ENCODE measurements at places on chromosomes 6 and 20. TPM values are rescaled to one million over a fixed set of nuclear protein-coding genes. Genes with fewer than 3 reads are reported as not detected.

DNA sequence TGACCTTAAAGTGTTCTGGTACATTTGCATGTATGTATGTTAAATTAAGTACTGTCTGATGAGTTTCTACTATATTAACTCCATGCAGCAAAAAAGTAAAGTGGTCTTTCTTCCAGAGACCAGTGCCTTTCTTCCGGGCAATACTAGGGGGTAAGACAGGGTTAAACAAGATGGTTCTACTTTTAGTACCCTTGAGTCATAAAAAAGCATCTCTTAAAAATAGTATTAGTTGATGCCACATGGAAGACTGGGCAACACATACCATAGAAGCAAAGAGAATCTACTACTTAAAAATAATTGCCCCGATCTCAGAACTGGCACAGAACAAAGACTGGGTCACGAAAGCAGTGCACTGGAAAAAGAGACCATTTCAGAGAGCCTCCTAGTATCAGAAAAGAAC is 66.2 kb downstream of the SESN1 start:
- H3K36me3 ChIP-seq, result no peaks in the 10 kb centered on the region
- H3K27me3 ChIP-seq, result no peaks in the 10 kb centered on the region
- H3K4me3 ChIP-seq, result no peak overlapping the region
- no peaks in the 10 kb centered on the region for H3K4me1 ChIP-seq

Gene EFCAB8
- 0.22 TPM for total RNA-seq

DNA sequence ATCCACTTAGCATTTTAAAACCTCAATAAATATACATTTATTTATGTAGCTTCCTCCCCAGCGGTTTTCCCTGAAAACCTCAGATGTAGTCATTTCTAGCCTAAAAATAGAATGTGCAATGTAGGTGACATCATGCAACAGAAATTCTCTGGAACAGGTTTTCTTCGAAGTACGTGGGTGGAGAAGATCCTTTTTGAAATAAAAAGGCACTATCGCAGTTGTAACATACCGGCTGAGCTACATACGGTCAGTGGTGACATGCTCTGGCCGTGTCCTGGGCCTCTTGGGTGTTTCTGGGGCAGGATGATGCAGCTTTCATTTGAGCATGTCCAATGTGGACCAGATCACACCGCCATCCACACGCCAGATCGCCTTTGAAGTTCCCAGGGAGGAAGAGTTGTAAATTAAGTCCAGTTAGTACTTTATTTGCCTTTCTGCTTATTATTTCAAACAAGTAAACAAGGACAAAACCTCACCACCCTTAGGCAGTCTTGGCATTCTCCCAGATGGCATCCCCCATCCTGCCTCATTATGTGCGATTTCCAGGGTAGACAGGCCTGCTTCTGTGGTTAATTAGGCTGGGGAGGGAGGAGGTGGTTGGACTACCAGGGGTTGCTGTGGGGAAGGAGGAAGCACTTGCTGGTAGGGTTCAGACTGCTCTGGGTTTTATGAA is 109.5 kb upstream of the CLDN20 start:
- H3K4me3 ChIP-seq, result no peak overlapping the region
- H3K4me1 ChIP-seq, result no peaks in the 10 kb centered on the region
- no peak overlapping the region for H3K27ac ChIP-seq

GRCh38 chr6:145031001-145031400 is 704.3 kb downstream of the EPM2A start:
- no peaks in the 10 kb centered on the region for H3K4me1 ChIP-seq
- DNase-seq, result no peak
- no peaks in the 10 kb centered on the region for H3K36me3 ChIP-seq
- no peak overlapping the region for H3K27ac ChIP-seq

DNA sequence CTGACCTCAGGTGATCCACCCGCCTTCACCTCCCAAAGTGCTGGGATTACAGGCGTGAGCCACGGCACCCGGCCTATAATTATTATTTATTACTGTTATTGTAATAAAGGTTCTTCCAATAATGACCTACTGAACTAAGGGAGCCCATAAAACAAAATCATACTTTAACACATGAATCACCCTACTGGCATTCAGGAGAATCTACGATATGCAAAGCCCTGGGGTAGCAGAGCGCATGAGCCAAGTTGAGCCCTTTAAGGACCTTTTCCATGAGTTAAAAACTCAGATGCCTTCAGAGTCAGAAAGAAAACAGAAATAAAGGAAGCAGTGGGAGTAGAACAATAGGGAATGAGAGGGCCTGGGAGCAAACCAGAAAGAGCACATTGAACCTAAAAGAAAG is 41.5 kb downstream of the SNRPB start:
- H3K27ac ChIP-seq, result no peak overlapping the region
- H3K36me3 ChIP-seq, result no peaks in the 10 kb centered on the region
- no peak for DNase-seq
- H3K4me1 ChIP-seq, result no peaks in the 10 kb centered on the region
- H3K4me3 ChIP-seq, result no peak overlapping the region

DNA sequence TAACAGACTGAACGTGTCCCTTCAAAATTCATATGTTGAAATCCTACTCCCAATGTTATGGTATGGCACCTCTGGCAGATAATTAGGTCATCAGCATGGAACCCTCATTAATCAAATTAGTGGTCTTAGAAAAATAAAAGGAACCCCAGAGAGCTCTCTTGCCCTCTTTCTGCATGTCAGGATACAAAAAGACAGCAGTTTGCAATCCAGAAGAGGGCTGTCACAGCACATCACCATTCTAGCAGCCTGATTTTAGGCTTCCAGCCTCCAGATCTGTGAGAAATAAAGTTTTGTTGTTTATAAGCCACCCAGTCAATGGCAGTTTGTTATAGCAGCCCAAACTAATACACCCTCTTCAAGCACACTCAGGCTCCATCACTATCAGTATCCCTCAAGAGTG is 292.9 kb downstream of the TRDN start:
- no peaks in the 10 kb centered on the region for H3K4me1 ChIP-seq
- no peaks in the 10 kb centered on the region for H3K27me3 ChIP-seq
- no peak overlapping the region for H3K4me3 ChIP-seq
- no peak for DNase-seq
- H3K27ac ChIP-seq, result no peak overlapping the region
- no peaks in the 10 kb centered on the region for H3K36me3 ChIP-seq

- no peak for DNase-seq
- H3K27me3 ChIP-seq, result no peaks in the 10 kb centered on the region
- H3K4me1 ChIP-seq, result no peaks in the 10 kb centered on the region
Measured at GRCh38 chr20:62276439-62276838, 26.4 kb upstream of the ADRM1 start.

GRCh38 chr20:57622579-57623381 is 2.6 kb upstream of the ZBP1 start:
- no peaks in the 10 kb centered on the region for H3K4me1 ChIP-seq
- no peak overlapping the region for H3K4me3 ChIP-seq
- H3K27me3 ChIP-seq, result no peaks in the 10 kb centered on the region
- H3K36me3 ChIP-seq, result no peaks in the 10 kb centered on the region

DNA sequence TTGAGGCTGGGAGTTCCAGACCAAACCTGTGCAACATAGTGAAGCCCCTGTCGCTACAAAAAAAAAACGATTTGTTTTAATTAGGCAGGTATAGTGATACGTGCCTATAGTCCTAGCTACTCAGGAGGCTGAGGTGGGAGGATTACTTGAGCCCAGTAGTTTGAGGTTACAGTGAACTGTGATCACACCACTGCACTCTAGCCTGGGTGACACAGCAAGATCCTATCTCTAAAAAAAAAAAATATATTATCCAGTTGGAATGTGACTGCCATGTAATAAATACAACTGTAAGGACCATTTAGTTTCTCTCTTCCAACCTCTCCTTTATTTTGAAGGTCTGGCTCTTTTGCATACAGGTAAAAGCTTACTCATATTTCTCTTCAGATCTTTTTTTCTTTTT is 571.5 kb downstream of the UTRN start:
- no peaks in the 10 kb centered on the region for H3K36me3 ChIP-seq
- no peak overlapping the region for H3K4me3 ChIP-seq
- no peaks in the 10 kb centered on the region for H3K27me3 ChIP-seq
- DNase-seq, result no peak
- H3K4me1 ChIP-seq, result no peaks in the 10 kb centered on the region

Gene CST2
- not detected for total RNA-seq
